Cardiac atrium fibroblast (primary cell): ENCODE measurements at places on chromosomes 13 and 19. TPM values are rescaled to one million over a fixed set of nuclear protein-coding genes. Genes with fewer than 3 reads are reported as not detected.

The CEACAM20 gene
- not detected in 2 replicates for total RNA-seq

The PTGIR gene
- total RNA-seq: 25.4 and 33.9 TPM in 2 replicates

The PRDX2 gene
- 292 and 317 TPM in 2 replicates for total RNA-seq

The LAMP1 gene
- total RNA-seq: 249 and 313 TPM in 2 replicates

The CDX2 gene
- not detected in 2 replicates for total RNA-seq

The PALM gene
- 50.1 and 56.9 TPM in 2 replicates for total RNA-seq

The NLRP5 gene
- total RNA-seq: not detected in 2 replicates

The ZNF544 gene
- total RNA-seq: 13.4 and 64.2 TPM in 2 replicates

The BST2 gene
- total RNA-seq: 1.6 TPM in 1 of 2 replicates, not detected in the other

The ECSIT gene
- 27.4 and 33.5 TPM in 2 replicates for total RNA-seq

The KLHL1 gene
- total RNA-seq: not detected in 2 replicates

The RFPL4AL1 gene
- not detected in 2 replicates for total RNA-seq

The ZNF844 gene
- 2.4 and 5.2 TPM in 2 replicates for total RNA-seq

The VSTM2B gene
- total RNA-seq: not detected in 2 replicates

The ZNF714 gene
- total RNA-seq: 2.9 and 3.1 TPM in 2 replicates

The FUT6 gene
- not detected in 2 replicates for total RNA-seq

The OSCAR gene
- 0.49 and 2.0 TPM in 2 replicates for total RNA-seq

The ZDHHC20 gene
- total RNA-seq: 50.5 and 71.9 TPM in 2 replicates

The TMEM238 gene
- total RNA-seq: not detected in 2 replicates

The PRSS57 gene
- not detected in 2 replicates for total RNA-seq

The GTPBP3 gene
- 12.5 and 16.7 TPM in 2 replicates for total RNA-seq

The WTIP gene
- total RNA-seq: 21.8 and 31.4 TPM in 2 replicates

The ELSPBP1 gene
- not detected in 2 replicates for total RNA-seq

The NTN5 gene
- not detected in 2 replicates for total RNA-seq

The ERICH6B gene
- total RNA-seq: not detected in 2 replicates

The BIVM gene
- 10.2 and 15.3 TPM in 2 replicates for total RNA-seq

The KLK2 gene
- not detected in 2 replicates for total RNA-seq

The MED29 gene
- 24.7 and 25.8 TPM in 2 replicates for total RNA-seq

The PPP1R13L gene
- total RNA-seq: 5.0 and 6.0 TPM in 2 replicates

The HSPH1 gene
- 11.2 and 18.1 TPM in 2 replicates for total RNA-seq

The MTUS2 gene
- not detected in 2 replicates for total RNA-seq

The C19orf73 gene
- total RNA-seq: 0.97 and 2.2 TPM in 2 replicates

The RFXAP gene
- total RNA-seq: 0.90 and 1.5 TPM in 2 replicates

The ZNF256 gene
- 1.5 and 6.3 TPM in 2 replicates for total RNA-seq
